Activated CD4-positive, alpha-beta T cell treated with anti-CD3 and anti-CD28 coated beads, Interleukin-2, amount 10 ng/mL, durations not matched to agents 7 days and 5 days (primary cell): ENCODE measurements at places on chromosomes 2 and 18. TPM values are rescaled to one million over a fixed set of nuclear protein-coding genes. Genes with fewer than 3 reads are reported as not detected.

DNA sequence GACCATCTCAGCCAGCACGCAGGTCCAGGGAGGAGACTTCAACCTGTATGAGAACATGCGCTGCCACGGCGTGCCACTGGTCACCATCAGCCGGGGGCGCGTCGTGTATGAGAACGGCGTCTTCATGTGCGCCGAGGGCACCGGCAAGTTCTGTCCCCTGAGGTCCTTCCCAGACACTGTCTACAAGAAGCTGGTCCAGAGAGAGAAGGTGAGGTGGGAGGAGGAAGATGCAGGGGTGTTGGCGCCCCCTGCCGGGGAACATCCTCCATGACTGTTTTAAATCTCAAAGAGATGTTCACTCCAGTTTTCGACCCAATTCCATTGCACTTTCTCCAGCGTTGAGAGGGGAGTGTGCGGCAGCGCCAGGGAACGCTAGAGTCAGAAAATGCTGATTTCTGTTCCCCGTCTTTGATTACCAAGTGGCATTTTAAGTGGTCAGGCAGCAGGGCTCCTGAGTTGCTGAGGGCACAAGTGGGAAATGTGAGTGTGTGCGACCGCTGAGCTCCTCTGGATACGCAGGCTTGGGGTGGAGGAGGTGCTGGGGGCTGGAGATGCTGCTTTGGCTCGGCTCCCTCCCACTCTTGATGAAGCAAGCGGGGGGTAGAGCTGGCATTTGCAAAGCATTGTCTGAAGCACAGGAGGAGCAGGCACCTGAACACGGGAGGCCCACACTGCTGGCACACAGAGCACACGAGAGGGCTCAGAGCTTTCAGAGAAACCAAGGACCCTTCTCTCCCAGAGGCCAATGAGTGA is 27.7 kb upstream of the MAPRE3 start:
- H3K27ac ChIP-seq = no peak overlapping the region
- DNase-seq = peak; percentile 68
- H3K4me3 ChIP-seq = no peak overlapping the region
- H3K27me3 ChIP-seq = peaks cover 5% of the 10 kb centered on the region
- no peaks in the 10 kb centered on the region for H3K4me1 ChIP-seq

GRCh38 chr2:231567159-231567558 is 25.5 kb upstream of the TEX44 start:
- no peak overlapping the region for H3K4me3 ChIP-seq
- H3K27ac ChIP-seq = no peak overlapping the region
- peaks cover 5% of the 10 kb centered on the region for H3K4me1 ChIP-seq
- no peak for DNase-seq
- H3K36me3 ChIP-seq = no peaks in the 10 kb centered on the region

DNA sequence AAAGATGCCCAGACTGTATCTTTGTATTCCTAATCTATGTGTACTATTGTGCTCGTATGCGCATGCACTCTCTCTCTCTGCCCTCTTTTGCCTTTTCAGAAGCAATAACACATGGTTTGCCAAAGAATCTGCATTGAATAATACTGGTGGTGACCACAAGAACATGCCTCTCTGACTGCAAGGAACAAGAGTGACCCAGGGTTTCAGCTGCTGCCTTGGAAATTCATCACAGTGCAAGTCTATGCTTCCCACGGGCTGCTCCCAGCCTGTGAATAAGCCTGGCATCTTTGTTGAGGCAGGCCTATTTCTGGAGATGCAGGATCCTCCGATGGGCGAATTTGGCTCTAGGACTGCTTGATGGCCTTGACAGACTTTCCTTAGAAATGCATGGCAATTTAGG is 689.4 kb upstream of the FANCL start:
- no peaks in the 10 kb centered on the region for H3K4me1 ChIP-seq
- H3K4me3 ChIP-seq = no peak overlapping the region
- no peak overlapping the region for H3K27ac ChIP-seq
- H3K27me3 ChIP-seq = no peaks in the 10 kb centered on the region

DNA sequence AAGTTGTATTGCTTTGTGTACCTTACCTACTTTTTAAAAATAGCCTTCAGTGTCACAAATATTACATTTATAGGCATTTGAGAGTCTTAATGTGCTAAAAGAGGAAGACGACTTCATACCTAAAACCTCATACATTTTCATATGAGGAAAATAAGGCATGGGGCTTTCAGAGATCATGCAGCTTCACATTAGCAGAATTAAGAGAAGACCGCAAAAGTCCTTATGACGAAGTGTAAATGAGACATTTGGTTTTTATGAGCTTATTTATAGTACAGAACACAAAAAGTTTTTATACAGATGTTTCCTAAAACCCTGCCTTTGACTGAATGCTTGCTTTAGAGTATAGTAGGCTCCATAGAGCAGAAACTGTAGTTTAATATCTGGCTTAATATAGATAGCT is 10.1 kb upstream of the CCDC138 start:
- no peak overlapping the region for H3K4me3 ChIP-seq
- H3K27ac ChIP-seq = no peak overlapping the region
- peaks cover 6% of the 10 kb centered on the region for H3K4me1 ChIP-seq
- H3K27me3 ChIP-seq = no peaks in the 10 kb centered on the region
- DNase-seq = no peak

- H3K4me1 ChIP-seq = peaks cover 5% of the 10 kb centered on the region
- H3K4me3 ChIP-seq = no peak overlapping the region
- H3K27me3 ChIP-seq = peaks cover 14% of the 10 kb centered on the region
- H3K36me3 ChIP-seq = no peaks in the 10 kb centered on the region
- H3K27ac ChIP-seq = no peak overlapping the region
- DNase-seq = no peak
Measured at GRCh38 chr2:134623796-134624195, 95.0 kb downstream of the TMEM163 start.

DNA sequence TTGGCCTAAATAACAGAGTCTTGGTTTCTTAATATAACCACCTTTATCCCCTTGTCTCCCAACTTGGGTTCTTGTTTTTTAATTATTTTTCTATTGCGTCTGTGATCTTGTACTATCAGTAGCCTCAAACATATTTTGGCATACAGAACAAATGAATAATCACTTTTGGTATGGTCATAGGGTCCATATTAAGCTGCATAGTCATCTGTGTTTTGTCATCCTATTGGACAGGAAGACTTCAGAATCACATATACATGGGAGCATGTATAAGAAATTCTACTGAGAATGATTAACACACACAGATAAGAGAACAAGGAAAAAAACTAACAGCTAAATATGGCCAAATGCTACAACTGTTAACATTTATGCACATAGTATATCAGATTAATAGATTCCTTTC is 126.0 kb downstream of the MEP1B start:
- peaks cover 6% of the 10 kb centered on the region for H3K27me3 ChIP-seq
- H3K4me3 ChIP-seq = no peak overlapping the region
- DNase-seq = no peak
- no peaks in the 10 kb centered on the region for H3K4me1 ChIP-seq
- H3K36me3 ChIP-seq = no peaks in the 10 kb centered on the region

- H3K27ac ChIP-seq = no peak overlapping the region
- H3K4me1 ChIP-seq = peaks cover 20% of the 10 kb centered on the region
- peaks cover 2% of the 10 kb centered on the region for H3K36me3 ChIP-seq
- no peak for DNase-seq
Measured at GRCh38 chr2:239376351-239376750, 24.5 kb downstream of the HDAC4 start.

GRCh38 chr2:172248381-172248780 is 145.7 kb upstream of the DLX2 start:
- peaks cover 28% of the 10 kb centered on the region for H3K4me1 ChIP-seq
- H3K36me3 ChIP-seq = no peaks in the 10 kb centered on the region
- DNase-seq = no peak
- no peak overlapping the region for H3K4me3 ChIP-seq
- H3K27ac ChIP-seq = no peak overlapping the region

DNA sequence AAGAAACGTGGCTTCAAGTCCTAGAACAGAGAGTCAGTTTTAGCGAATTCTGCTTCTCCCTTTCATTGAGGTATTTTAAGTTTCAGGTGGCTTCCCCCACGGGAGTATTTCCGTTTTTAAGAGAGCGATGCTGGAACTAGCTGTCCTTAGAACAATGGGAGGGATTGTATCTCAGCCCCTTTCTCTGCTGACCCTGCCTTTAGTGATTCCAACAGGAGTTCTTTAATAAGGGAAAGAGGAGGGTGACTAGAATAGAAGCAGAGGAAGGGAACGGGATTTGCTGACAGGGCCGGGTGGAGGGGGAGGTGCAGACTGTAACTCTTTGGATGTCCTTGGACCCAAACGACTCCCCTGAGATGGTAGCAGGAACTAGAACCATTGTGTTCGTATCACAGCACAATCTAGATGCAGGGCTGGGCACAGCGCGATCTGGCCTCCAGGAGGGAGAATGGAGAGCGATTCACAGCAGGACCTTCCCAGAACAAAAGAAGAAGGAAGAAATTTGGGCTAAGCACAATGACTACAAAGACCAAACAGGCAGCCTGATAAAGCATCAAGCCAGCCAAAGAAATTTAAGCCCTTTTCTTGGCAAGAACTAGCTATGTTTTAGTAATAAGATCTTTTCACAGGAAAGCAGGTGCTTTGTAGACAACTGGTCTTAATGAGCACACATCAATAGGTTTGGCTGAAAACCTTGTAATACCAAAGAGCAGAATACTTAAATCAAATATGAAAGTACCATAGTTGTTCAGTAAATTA is 15.8 kb upstream of the RTTN start:
- no peaks in the 10 kb centered on the region for H3K4me1 ChIP-seq
- no peak overlapping the region for H3K4me3 ChIP-seq
- H3K27me3 ChIP-seq = peaks cover 36% of the 10 kb centered on the region
- H3K27ac ChIP-seq = no peak overlapping the region
- no peak for DNase-seq

GRCh38 chr2:110771547-110772382 is 39.4 kb downstream of the ACOXL start:
- H3K4me3 ChIP-seq = no peak overlapping the region
- H3K27me3 ChIP-seq = peaks cover 19% of the 10 kb centered on the region
- H3K4me1 ChIP-seq = no peaks in the 10 kb centered on the region
- no peak overlapping the region for H3K27ac ChIP-seq
- H3K36me3 ChIP-seq = no peaks in the 10 kb centered on the region

DNA sequence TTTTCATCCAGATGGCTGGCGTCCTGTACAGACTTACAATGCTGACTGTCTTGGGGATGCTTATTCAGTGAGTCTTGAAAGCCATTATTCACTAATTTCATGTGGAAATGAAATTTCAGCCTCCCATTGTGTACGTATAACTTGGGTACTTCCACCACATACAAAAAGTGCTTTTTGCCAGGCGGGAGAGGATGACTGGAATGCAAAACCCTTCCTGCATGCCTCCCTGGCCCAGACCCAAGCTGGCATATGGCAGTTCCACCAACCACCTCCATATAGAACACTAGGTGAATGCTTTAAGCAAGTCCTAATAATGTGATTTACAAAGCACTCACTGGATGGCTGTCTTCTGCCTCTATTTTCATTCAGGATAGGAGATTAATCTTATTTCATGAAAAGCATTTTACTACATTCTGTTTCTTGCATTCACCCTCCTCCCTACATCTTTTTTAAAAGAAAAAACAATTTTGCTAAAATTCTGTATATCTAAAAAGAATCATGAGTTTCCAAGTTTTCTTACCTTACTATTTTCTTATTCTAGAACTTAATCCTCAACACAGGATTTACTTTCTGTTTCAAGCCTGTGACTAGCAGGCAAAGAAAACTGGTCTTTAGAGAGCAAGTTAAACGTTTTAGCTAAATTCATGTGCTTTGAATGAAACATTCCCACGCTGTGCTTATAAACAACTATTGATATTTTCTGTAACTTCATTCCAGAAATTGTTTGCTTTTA is 327.6 kb downstream of the NCKAP5 start:
- H3K27ac ChIP-seq = no peak overlapping the region
- DNase-seq = no peak
- no peaks in the 10 kb centered on the region for H3K4me1 ChIP-seq
- H3K4me3 ChIP-seq = no peak overlapping the region
- no peaks in the 10 kb centered on the region for H3K27me3 ChIP-seq
- H3K36me3 ChIP-seq = no peaks in the 10 kb centered on the region

GRCh38 chr2:67499989-67500388 is 102.9 kb downstream of the ETAA1 start:
- no peaks in the 10 kb centered on the region for H3K36me3 ChIP-seq
- H3K4me1 ChIP-seq = no peaks in the 10 kb centered on the region
- H3K27me3 ChIP-seq = no peaks in the 10 kb centered on the region

- no peaks in the 10 kb centered on the region for H3K4me1 ChIP-seq
- H3K4me3 ChIP-seq = no peak overlapping the region
- H3K27ac ChIP-seq = no peak overlapping the region
- DNase-seq = no peak
- H3K36me3 ChIP-seq = no peaks in the 10 kb centered on the region
Measured at GRCh38 chr2:142484111-142484510, 353.3 kb upstream of the LRP1B start.

- DNase-seq = no peak
- H3K4me1 ChIP-seq = no peaks in the 10 kb centered on the region
- H3K27me3 ChIP-seq = peaks cover 4% of the 10 kb centered on the region
- H3K36me3 ChIP-seq = no peaks in the 10 kb centered on the region
- H3K4me3 ChIP-seq = no peak overlapping the region
- no peak overlapping the region for H3K27ac ChIP-seq
Measured at GRCh38 chr2:236889791-236890704, 195.6 kb upstream of the COPS8 start.

DNA sequence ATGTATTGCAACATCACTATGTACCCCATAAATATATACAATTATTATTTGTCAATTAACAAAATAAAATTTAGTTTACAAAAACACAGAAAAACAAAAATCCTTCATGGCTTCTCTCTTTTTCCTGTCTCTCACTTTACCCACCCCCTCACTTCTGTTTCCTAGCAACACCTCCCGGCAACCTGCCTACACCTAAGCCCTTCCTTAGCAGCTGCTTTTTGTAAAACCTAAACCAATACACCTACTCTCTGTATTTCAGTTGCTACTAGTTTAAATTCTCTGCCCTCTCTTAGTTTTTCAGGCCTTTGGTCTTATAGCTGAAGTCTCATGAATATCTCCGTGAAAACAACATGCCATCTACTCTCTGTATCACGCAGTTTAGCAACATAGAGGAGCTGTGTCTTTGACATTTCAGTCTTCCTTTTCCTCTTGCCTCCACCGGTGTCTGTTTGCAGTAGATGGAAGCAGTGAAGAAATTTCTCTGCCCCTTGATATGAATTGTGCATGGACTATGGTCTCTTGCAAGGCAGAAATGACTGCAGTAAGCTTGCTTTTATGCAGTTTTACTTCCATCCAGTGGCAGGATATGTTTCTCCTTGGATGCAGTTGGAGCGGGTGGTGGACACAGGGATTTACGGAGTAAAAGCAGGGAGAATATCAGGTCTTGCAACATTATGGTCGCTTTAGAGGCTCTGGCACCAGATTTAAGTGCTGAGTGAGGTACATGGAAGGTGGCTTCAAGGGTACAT is 42.0 kb upstream of the ZDBF2 start:
- DNase-seq = no peak
- H3K27ac ChIP-seq = no peak overlapping the region
- H3K27me3 ChIP-seq = peaks cover 4% of the 10 kb centered on the region
- H3K36me3 ChIP-seq = no peaks in the 10 kb centered on the region
- H3K4me1 ChIP-seq = peaks cover 6% of the 10 kb centered on the region

ERMN gene
- total RNA-seq = 2.7 TPM

WDR75 gene
- total RNA-seq = 49.7 TPM

FAM161A gene
- total RNA-seq = 4.4 TPM

GNLY gene
- total RNA-seq = 72.9 TPM

CAPN14 gene
- 0.12 TPM for total RNA-seq
